ENCODE measurements at places on chromosomes 2 and 18.
A peak's percentile ranks its signal among the peaks of the same experiment; 100 is the strongest.

DNA sequence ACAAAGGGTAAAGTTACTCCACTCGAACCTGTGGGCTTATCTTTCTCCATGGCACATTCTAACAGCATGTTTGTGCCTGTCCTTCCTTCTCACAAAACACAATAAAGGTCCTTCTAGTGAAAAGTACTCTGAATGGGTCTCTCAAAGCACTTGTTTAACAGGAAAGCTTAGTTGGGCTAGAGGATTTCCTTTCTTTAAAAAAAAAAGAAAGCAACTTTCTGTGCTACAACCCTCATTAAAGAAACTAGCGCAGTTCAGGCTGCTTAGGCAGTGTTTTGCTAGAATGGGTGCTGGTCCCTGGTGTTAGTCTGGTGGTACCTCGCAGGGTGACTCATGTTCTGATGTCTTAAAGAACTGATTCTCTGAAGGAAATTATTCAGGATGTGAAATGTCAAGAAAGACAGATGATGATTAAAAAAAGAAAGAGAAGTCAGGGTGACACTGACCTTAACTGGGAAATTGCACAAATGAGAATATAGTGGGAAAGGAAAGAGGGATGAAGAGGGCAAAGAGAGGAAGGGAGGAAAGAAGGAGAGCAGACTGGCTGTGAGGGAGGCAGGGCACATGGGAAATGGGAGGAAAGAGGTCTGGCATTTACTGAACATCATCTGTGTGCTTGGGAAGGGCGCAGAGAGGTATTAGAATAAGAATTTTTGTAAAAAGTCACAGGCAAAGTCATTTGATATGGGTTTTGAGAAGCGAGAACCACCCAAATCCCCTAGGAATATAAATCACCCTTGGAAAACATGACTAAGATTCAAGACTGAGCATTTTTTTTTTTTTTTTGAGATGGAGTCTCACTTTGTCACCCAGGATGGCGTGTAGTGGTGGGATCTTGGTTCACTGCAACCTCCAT, 74.9 kb downstream of the ATP8B1 start:
- DNase-seq, result no peak

DNA sequence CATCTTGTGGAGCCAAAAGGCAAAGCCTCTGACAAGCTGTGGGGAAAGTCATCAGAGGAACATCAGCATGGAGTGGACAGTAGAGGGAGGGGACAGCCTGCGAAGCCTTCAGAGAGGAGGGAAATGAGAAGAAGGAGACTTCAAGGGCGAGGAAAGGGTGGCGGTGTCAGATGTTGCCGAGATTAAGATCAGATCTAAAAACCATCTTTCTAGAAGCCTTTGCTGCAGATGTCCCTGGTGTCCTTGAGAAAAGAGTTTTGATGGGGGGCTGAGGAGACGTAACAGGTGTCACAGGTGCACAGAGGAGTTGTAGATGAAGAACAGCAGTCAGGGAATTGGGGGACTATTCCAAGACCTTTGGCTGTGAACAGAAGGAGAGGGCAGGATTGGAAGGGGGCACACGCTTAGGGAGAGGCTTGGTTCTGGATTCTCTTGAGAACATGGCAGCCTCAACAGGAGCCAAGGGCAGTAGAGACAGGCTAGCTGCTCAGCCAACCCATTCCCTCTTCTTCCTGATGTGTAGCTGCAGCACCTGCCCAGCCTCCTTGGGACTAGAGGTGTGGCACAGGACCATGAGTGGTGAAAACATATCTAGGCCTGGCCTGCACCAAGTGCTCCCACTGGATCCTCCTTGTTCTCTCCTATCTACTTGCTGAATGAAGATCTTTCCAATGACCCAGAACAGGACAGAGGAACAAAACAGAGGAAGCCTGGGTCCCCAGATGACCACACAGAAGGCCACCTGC, 22.7 kb upstream of the NCL start:
- no peak for DNase-seq

- DNase-seq, result no peak
Measured at GRCh38 chr2:229111744-229112143, 159.3 kb downstream of the PID1 start.

- no peak for DNase-seq
Measured at GRCh38 chr2:206887745-206888144, 51.6 kb upstream of the CPO start.

DNA sequence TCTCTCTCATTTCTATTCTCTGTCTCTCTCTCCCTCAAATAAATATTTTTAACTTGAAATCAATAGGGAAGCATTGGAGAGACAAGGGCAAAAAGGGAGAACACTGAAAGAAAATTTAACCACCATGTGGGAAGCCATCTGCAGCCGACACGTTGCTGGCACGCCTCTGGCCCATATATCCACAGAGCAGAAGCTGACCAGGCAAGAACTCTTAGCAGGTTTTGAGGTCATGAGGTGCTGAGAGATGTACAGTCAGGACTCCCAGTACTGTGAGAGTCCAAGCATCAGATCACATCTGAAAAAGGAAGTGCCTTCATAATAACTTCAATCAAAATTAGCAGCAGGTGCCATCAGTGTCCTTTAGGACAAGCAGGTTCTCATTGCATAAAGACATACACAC, 156.6 kb downstream of the AKAIN1 start:
- DNase-seq, result no peak

GRCh38 chr2:148298196-148298595, 277.3 kb downstream of the MBD5 start:
- DNase-seq, result no peak

DNA sequence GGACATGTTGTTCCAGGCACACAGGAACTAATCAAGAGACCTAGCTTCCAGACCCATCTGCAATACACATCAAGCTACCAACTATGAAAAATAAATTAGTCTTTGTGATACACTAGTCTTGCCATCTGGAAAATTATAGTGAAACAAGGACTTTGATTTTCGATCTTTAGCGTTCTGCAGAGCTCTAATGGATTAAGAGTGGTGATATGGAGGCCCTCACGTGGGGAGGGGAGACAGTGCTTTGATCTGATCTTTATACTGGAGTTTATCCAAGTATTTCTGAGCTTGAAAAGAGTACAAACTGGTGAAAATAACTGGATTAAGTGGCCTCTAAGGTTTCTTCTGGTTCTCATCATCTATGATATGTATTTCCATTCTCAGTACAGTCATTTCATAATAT, 273.4 kb upstream of the CDH7 start:
- DNase-seq, result no peak

GRCh38 chr2:235165631-235166030, 213.8 kb downstream of the SH3BP4 start:
- no peak for DNase-seq

- DNase-seq, result no peak
Measured at GRCh38 chr2:158993030-158993429, 24.6 kb downstream of the TANC1 start.

DNA sequence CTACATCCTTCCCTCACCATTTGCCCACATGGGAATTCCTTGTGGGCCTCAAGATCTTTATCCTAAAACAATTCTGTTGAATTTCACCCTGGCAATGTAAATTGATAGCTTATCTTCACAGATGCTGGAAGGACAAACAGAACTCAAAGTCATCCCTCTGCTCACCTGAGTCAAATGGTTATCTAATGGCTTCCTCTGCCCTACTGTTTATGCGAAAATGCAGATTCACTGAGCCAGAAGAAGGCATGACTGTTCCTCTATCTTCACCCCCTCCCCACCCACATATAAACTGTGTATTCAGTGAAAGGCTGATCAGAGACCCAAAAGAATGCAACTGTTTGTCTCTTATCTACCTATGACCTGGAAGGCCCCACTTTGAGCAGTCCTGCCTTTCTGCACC, 43.9 kb upstream of the VWA3B start:
- DNase-seq, result no peak

GRCh38 chr2:22854588-22854987, 530.4 kb upstream of the KLHL29 start:
- DNase-seq, result no peak

DNA sequence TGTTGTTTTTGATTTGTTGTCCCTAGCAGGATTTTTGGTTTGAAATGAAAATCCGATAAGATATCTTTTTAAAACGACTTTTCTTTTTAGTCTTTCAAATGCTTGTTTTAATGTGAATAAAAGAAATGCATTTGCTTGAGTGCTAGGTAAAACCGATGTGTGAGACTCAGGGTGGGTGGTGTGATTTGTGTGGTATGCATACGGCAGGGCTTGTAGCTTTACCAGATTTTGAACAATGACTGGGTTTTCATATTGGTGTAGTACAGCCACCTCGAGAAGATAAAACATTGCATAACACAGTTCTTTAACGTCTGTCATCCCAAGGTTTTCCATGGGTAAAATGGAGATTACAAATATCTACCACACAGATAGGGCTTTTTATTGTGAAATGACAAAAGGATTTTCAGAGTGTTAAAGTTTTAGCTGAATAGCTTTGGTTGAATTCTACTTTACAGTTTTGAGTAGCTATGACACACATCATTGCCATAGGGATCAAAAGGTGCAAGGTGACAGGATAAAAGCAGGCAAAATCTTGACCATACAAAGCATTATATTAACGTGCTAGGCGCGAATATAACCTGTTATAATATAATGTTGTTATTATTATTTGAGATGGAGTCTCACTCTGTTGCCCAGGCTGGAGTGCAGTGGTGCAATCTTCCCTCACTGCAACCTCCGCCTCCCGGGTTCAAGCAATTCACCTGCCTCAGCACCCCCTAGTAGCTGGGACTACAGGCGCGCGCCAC, 824 bp upstream of the ZNF638 start:
- DNase-seq, result peak; percentile 50

- no peak for DNase-seq
Measured at GRCh38 chr2:239203443-239204135, 197.2 kb downstream of the HDAC4 start.

- DNase-seq, result no peak
Measured at GRCh38 chr18:46211816-46212215, 107.6 kb downstream of the HAUS1 start.

- no peak for DNase-seq
Measured at GRCh38 chr2:21696900-21697299, 573.1 kb downstream of the TDRD15 start.

- no peak for DNase-seq
Measured at GRCh38 chr2:169159686-169160085, 90.3 kb downstream of the DHRS9 start.

DNA sequence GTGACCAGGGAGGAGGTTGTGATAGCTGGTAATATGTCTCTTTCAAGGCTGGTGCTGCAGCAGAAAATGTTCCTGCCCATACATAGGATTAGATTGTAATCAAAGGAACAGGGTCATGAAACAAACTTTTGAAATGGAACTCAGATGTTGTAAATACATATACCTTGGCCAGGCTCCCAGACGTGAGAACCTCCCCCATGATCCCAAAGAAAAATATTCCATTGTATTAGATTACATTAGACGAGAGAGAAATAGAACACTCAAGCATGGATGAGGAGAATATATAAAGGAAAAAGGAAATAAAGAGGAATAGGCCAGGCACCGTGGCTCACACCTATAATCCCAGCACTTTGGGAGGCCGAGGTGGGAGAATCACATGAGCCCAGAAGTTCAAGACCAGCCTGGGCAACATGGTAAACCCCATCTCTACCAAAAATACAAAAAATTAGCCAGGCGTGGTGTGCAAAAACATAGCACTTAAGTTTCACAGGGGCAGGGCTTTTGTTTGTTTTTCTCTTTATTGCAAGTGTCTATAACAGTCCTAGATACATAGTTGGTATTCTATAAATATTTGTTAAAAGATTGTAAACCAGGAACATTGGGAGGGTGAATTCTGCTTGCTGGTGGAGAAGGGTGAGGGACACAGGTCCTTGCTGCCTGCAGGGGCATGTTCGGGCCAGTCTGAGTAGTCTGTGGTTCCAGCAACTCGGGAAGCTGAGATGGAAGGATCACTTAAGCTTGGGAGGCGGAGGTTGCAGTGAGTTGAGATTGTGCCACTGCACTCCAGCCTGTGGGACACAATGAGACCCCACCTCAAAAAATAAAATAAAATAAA, 52.8 kb downstream of the RPL37A start:
- no peak for DNase-seq

- no peak for DNase-seq
Measured at GRCh38 chr2:66561645-66562303, 126.8 kb downstream of the MEIS1 start.

DNA sequence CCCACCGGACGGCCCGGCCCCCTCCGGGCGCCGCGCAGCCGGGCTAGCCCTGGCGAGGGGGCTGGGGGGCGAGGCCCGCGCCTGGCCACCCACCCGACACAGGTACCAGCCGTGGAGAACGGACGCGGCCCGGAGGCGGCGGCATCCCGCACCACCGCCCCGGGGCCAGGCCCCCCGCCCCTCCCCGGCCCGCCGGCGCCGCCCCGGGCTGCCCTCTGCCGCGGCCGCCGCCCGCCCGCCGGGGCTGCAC, 405 bp downstream of the SOS1 start:
- DNase-seq, result no peak

DNA sequence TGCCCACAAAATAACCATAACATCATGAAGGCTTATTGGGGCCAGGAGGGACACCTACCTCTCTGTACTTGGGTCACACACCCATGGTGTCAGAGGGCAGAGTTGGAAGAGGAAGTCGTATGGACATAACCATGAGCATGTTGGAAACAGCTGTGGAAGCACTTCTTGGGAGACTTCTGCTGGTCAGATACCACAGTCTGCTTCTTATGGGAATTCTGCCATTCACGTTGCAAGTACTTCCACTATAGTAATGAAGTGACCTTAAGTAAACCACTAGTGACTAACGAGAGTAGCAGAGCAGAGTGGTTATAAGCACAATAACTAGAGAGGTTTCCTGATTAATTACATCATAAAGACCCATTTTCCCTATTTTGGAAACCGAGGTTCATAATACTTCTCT, 61.1 kb upstream of the TFPI start:
- no peak for DNase-seq

- no peak for DNase-seq
Measured at GRCh38 chr2:61557381-61557780, 19.2 kb upstream of the XPO1 start.

- DNase-seq, result no peak
Measured at GRCh38 chr2:112317303-112318158, 42.1 kb downstream of the ZC3H6 start.

DNA sequence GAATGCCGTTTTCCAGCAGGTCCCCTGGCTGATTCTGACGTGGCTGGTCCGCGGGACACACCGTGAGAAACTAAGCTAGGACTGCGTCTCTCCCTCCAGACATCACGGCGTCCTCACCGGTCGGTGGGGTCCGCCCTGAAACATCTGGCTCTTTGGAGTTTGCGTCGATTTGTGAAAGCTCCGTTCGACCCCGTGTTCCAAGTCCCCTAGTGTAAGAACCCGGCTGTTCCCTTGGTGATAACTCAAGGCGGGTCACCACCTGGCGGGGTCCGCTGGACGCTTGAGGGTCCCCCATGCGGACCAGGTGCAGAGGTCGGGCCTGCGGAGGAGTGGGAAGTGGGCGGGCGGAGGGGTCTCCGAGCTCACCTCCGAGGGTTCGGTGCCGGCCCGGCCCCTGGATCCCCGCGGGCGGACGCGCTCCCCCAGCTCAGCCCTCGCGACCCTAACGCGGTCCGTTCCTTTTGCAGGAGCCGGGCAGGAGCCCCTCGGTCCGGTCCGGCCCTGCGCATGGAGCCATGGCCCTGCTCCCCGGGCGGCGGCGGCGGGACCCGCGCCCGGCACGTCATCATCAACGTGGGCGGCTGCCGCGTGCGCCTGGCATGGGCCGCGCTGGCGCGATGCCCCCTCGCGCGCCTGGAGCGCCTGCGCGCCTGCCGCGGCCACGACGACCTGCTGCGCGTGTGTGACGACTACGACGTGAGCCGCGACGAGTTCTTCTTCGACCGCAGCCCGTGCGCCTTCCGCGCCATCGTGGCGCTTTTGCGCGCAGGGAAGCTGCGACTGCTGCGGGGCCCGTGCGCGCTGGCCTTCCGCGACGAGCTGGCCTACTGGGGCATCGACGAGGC, 65.6 kb downstream of the KCNG2 start:
- no peak for DNase-seq

GRCh38 chr2:160064916-160065315, 2.5 kb upstream of the PLA2R1 start:
- DNase-seq, result no peak

- DNase-seq, result no peak
Measured at GRCh38 chr18:55247032-55247431, 287.8 kb upstream of the CCDC68 start.
